ENCODE measurements at places on chromosomes 1 and 21.

DNA sequence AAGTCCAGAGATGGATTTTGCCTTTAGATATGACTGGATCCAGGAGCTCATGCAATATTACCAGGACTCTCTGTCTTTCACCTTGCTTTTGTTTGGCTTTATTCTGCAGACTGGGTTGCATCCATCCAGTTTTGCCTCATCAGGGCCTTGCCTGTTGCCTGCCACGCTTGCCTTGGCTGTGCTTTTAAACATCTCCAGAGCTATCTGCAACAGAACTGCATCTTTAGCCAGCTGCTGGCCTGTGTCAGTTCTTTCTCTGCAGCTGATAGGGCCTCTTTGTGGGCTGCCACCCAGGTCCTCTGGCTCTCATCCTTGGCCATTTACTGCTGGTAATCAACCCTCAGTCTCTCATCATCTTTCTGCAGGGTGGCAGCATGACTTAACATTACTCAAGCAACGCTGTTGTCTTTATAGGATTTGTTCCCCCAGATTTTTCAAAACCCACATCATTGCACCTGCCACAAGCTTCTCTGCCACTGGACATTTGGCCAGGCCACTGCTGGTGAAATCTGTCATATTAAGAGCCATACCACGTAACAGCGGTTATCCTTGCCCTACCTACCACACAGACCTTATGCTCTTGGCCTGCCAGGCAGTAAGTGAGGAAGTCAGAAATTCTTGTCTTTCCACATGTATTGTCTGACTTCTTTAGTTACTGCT lies 24.4 kb upstream of the HUNK start:
- DNase-seq, result no peak

DNA sequence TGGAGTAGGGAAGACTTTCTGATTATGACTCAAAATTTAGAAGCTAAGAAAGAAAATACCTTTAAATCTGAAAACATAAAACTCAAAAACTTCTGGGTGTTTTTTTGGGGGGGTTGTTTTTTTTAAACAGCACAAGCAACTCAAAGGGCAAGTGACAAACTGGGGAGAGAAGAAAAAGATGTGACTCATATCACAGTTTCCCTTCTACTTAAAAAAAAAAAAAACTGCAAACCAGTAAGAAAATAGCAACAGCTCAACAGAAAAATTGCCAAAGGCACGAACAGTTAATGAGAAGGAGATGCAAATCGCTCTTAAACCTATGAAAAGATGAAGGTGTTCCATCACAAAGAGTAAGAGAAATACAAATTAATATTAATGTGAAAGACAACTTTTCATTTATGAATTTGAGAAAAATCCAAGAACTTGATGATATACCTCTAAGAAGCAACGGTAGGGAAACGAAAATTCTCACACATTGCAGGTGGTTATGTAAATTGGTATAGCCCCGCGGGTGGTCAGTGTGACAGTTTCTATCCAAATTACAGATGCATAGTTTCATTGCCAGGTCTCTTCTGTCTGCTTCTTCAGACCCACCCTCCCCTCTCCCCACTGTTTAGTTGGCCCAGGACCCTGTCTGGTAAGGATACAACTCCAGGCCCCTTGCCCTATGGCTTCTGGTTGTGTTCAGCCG lies 9.0 kb downstream of the IFNAR2 start:
- no peak for DNase-seq

DNA sequence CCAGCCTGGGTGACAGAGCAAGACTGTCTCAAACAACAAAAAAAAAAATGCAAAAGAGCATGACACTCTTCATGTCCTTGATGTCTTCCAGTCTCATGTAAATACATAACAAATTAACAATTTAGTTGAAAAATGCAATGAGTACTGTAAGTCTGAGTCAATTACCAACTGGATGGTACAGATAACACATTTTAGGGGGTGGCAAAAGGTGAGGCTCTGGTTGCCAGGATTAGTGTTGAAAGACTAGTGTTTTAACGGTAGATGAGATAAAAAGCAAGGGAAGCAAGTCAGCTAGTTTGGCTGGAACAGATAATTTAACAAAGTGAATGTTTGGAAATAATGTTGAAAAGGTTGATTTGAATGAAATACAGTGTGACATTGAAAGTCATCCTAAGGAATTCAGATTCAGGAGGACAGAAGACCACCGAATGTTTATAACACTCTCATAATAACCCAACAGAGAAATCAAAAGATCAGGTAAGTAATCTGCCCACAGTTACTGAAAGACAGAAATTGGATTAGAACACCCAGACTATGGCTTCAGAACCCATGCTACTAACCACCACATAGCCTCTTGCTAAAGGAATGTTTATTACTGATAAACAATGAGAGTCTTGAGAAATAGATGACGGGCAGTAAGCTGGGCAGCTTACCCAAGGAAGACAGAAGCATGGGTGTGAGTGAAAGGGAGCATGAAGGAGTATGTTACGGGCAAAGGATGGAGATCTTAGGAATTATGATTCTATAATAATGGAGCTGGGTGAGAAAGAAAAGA lies 312.4 kb downstream of the HMCN1 start:
- no peak for DNase-seq

GRCh38 chr1:154730259-154730658 lies 122.3 kb upstream of the ADAR start:
- peak; percentile 8 for DNase-seq

DNA sequence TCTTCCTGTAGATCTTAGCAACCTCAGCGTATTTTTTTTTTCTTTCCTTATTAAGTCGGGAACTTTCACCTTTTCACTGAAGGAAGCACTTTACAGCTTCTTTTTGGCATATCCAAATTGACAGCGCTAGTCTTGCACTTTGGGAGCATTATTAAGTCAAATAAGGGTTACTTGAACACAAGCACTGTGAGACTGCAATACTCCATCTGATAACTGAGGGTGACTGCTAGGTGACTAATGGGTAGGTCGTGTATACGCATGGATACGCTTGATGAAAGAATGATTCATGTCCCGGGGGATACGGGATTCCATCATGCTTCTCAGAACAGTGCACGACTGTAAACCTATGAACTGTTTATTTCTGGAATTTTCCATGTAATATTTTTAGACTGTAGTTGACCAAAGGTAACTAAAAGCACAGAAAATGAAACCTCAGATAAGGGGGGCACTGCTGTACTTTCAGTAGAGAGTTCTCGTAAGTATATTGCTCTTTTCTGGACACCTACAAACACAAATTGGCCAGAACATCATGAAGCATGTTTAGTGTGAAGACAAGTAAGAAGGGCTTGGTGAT lies 364.7 kb downstream of the SMYD3 start:
- DNase-seq, result peak; percentile 89

- DNase-seq, result no peak
Observed at GRCh38 chr1:71224741-71225377, 144.0 kb upstream of the ZRANB2 start.

GRCh38 chr1:16459352-16459925 lies 18.9 kb downstream of the NECAP2 start:
- DNase-seq, result no peak

DNA sequence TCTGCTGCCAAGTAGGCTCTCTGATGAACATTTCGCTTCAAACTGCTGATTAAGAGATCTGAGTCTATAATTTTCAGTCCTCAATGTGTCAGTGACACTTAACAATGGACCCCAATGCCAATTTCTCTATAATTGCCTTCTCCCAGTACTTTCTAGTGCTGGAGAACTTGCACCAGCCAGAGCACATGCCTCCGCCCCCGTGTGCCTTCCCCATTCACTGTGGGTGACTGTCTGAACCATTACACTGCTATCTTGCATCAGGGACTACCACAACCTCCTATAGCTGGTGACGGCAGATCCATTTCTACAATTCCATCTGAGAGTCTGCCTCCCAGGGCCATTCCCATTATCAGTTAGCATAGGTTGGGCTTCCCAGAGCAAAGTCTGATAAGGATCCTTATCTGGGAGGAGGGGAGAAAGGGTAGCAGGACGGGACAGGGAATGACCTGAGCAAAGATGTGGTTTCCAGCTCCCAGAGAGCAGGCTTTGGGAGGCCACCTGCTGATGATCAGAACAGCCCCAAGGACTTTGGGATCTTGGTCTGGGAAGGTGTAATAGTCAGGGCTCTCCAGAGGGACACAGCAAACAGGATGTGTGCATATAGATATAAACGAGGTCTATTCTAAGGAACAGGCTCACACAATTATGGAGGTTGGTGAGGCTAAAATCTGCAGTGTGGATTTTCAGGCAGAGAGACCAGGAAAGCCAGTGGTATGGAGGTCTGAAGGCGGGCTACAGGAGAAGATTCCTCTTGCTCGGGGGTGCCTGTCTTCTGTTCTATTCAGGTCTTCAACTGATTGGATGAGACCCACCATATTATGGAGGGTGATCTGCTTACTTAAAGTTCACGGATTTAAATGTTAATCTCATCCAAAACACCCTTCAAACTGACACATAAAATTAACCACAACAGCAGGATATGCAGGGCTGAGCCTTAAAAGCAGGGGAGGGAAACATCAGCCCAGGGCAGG lies 238.2 kb downstream of the PTPRU start:
- DNase-seq, result no peak

GRCh38 chr1:187621951-187622350 lies 793.2 kb downstream of the PLA2G4A start:
- DNase-seq, result no peak

GRCh38 chr1:27144920-27145661 lies 9.8 kb downstream of the SLC9A1 start:
- peak; percentile 72 for DNase-seq

GRCh38 chr1:36442337-36442736 lies 7.9 kb downstream of the OSCP1 start:
- DNase-seq, result peak; percentile 45

DNA sequence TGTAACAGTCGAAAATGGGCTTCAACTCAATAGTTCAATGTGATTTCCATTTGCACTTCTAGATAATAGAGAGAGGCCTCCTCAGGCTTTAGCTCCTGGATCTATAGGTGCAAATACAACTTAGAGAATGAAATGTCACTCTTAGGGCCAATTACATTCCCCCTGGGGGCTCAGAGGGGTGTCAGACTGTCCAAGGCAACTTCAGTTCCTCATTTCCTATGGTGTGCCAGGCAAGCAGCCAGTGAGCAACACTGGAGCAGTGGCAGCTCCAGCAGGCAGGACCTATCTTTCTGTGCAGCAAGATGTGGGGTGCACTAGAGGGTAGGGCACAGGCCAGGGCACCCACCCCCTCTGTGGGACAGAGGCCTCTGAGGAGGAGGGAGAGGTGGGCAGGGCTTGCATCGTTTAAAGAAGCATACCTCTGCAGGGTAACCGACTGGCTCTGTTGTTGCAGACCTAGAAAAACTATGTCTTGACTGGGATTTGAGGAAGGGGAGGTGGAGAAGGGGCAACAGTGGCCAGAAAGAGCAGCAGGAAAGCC lies 97.3 kb downstream of the SUSD4 start:
- DNase-seq, result no peak

DNA sequence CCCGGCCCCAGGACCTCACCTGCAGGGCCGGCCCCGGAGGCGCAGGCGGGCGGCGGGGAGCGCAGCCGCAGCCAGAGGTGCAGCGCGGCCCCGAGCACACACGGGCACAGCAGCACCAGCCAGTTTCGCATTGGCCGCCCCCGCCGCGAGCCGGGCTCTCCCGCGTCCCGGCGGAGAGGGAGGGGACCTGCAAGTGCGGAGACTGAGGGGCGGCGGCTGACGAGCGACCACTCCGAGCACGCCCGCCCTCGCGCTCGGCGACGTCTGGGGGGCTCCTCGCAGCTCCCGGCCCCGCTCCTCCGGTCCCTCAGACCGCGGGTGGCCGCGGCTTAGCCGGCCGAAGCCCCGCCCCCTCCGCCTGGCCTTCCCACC lies at the start of gene B3GALNT2:
B3GALNT2 (minus strand) TSS at position 331 of the 372 bp plus-strand sequence; CDS start at position 131, 200 bp downstream.
- no peak for DNase-seq

Measured in adipocyte (in vitro differentiated cells).